ENCODE measurements at places on chromosomes 13 and 19.

DNA sequence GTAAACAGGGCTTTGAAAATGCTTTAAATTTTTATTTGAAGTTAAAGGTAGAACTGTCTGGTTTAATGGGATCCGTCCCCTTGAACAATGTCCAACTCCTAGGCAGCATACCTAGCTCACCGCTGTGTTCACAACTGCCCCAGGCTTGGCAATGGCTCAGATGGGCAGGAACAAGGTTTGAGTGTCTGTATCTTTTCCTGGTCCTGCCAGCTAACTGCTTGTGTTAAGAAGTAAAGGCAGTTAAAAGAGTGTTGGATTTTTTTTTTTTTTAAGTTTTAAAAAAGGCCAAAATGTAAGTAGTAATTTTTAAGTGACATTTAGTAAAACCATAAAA lies 66.7 kb upstream of the FNDC3A start:
- DNase-seq, result no peak

GRCh38 chr13:41835871-41836270 lies 125.0 kb downstream of the VWA8 start:
- no peak for DNase-seq

DNA sequence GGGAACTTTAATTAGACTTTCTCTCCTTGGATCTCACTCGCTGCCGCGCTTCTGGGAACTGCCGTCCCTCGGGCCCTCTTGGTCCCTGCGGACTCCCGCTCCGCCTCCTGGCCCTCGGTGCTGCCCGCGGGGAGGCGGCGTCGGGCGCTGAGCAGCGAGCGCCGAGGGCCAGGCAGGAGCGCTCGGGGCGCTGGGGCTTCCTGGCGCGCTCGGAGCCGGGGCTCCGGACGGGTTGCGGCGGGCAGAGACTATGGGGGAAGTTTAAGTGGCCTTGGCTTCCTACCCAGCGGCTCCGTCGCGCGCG lies 704 bp downstream of the CHST8 start:
- DNase-seq, result no peak

DNA sequence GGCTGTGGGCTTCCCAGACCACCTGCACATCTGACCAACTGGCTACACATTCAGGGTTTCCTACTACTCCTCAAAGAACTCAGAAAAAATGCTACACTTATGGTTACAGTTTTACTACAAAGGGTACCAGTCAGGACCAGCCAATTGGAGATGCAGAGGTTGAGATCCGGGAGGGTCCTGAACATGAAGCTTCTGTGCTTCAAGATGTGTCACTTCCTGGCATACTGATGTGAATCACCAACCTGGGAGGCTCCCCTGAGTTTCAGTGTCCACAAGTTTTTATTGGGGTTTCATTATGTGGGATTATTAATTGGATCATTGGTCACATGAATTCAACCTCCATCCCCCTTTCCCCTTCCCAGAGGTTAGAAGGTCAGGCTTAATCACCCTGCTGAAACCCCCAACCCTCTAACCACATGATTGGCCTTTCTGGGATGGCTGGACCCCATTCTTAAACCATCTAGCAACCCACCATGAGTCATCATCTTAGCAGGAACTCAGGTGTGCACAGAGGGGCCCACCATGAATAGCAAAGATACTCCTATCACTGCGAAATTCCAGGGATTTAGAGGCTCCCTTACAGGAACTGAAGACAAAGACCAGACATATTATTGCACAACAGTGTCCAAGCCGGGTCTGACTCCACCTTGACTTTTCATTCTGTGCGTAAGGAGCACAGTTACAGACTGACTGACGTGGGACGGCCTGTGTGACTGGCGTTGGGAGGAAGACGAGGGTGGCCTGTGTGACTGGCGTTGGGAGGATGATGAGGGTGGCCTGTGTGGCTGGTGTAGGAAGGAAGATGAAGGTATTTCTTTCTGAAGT lies 90.7 kb downstream of the ATP8A2 start:
- no peak for DNase-seq

DNA sequence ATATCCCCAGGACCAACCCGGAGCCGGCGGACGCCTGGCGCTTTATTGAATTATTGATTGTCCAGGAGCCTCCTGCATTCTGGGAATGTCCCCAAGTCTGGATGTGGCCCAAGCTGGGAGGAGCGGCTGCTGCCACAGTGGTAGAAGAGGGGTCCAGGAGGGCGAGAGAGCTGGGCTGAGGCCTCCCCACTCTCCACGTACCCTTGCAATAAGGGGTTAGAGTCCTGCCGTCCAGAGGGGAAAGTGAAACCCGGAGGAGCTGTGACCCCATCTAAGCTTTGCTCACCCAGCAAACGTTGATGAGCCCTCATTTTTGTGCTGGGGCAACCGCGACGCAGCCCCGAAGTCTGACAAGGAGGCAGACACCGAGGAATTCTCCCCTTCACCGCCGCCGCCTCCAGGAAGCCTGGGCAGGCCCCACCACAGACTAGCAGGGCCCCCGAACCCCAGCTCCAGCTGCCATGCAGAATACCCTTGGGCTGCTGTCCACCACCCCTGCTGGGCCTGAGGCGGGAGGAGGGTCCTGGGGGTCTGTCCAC lies 1.4 kb upstream of the C2CD4C start:
- no peak for DNase-seq

DNA sequence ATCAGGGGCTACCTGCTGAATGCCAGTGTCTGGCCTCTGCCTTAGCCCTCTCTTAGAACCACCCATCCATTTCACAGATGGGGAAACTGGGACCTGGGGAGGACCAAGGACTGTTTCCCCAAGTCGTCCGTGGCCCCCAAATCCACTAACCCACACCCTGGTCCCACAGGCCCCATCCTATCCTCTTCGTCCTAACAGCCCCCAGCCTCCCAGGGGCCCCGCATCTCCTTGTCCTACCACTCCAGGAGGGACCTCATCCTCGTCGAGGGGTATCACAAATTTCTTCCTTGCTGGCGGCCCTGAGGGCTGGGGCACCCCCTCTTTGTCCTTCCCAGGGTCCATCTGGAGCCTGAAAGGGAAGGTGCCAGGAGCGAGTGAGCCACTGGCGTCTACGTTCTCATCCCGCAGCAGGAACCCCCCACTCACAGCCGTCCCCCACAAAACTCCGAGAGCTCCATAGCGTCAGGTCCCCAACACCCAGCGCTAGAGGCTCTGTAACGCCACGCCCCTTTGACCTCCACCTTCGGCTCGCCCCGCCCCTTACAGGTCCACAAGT lies 606 bp downstream of the ERCC1 start:
- DNase-seq, result no peak

- peak; percentile 83 for DNase-seq
These were observed 37.3 kb downstream of the RNF6 start for GRCh38 chr13:26184791-26185250.

GRCh38 chr19:18659281-18660050 lies 22.6 kb downstream of the KLHL26 start:
- no peak for DNase-seq

- DNase-seq, result no peak
These were observed 17.3 kb upstream of the DCLK1 start for GRCh38 chr13:36148446-36148845.

DNA sequence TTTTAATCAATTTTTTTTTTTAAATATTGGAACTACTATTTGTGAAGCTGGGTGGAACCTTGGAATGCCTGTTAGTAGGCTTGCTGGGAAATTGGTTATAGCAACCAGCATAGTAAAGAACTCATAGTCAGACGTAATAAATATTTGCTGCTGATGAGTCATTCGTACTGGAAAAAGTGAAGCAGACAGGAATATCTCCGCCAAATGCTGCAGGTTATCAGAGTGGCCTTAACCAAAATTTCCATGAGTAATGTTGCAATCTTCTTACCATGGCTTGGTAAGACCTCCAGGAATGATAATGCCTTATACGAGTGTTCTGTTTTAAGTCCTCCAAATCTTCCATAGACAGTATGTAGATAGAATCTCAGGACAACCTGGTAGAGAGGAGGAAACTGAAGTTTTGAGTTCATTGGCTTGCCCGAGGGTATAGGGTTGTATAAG lies 34.2 kb downstream of the MBNL2 start:
- peak; percentile 53 for DNase-seq

- DNase-seq, result no peak
These were observed 2.1 kb downstream of the ZNF709 start for GRCh38 chr19:12482509-12482886.

GRCh38 chr13:59701261-59701660 lies 462.5 kb downstream of the DIAPH3 start:
- DNase-seq, result no peak

DNA sequence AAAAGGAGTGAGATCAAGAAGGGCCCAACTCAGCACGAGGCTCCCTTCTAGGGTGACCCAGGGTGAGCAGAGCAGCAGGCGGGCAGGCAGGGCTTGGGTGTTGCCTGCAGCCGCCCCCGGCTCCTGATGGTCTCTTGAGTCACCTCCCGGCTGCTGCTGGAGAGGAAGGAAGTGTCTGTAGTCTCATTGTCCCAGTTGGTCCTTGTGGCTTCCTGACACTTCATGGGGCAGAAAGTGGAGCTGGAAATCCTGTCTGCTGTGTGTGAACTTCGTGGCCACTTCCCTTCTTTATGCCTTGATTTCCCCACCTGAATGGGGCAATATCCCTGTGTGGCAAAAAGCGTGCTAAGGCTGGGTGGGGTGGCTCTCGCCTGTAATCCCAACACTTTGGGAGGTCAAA lies 2.5 kb downstream of the MAP1S start:
- peak; percentile 23 for DNase-seq

DNA sequence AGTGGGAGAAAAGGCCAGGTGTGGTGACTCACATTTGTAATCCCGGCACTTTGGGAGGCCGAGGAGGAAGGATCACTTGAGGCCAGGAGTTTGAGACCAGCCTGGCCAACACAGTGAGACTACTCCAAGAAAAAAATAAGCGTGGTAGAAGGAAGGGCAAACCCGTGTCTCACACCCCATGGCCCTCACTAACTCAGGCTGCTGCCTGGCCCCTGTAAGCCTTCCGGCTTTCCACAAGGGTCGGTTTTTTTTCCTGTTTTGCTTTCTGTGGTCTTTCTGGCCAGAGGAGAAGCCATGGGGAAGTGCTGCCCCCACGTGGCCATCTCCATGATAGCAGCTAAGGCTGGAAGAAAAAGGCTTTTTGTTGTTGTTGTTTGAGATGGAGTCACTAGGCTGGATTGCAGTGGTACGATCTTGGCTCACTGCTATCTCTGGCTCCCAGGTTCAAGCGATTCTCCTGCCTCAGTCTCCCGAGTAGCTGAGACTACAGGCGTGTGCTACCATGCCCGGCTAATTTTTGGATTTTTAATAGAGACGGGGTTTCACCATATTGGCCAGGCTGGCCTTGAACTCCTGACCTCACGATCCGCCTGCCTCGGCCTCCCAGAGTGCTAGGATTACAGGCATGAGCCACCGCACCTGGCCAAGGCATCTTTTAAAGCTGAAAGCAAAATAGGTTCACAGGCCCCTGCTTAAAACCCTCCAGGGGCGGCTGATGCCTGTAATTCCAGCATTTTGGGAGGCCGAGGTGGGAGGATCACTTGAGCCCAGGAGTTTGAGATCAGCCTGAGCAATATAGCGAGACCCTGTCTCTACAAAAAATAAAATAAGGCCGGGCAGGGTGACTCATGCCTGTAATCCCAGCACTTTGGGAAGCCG lies 7.5 kb upstream of the ARHGEF18 start:
- DNase-seq, result peak; percentile 86

GRCh38 chr13:50459046-50459445 lies 384.4 kb downstream of the DLEU7 start:
- no peak for DNase-seq

All from activated CD4-positive, alpha-beta T cell treated with anti-CD3 and anti-CD28 coated beads, Interleukin-2, Interleukin-6, amounts not matched to agents 100 ng/mL and 50 ng/mL, durations not matched to agents 16 hours and 8 hours (primary cell).